ENCODE measurements at places on chromosomes 1 and 21.

DNA sequence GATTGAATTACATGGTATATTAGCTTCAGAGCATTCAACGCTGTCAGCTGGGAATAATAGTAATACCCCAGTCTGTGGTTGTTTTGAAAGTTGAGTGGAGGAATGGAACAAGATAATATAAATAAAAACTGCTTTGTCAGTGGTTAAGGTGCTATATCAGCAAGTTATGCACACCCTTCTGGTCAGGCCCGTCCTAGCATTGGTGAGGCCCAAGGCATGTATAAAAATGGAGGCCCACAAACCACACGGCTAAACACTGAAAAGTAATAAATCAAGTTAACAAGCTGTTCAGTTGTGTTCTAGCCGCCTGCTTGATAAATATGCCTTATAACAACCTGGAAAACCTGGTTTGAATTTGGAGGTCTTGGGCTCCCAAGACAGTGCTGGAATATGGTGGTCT is 77.4 kb downstream of the PSMG1 start:
- DNase-seq = no peak

DNA sequence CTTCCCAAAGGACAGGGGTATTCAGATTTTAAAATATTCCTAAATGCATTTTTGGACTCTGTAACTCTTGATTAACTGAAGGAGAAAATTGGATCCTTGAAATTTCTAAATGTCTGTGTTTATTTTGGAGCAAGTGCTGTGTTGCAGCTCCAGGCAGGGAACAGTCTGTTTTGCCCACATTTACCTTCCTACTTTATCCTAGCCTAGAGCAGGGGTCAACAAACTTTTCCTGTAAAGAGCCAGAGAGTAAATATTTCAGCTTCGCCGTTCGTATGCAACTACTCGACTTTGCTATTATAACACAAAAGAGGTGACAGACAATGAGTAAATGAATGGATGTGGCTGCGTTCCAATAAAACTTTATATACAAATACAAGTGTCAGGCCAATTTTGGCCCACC is 402.2 kb downstream of the GPATCH2 start:
- DNase-seq = no peak

GRCh38 chr1:111454859-111455641 is 5.8 kb downstream of the ATP5PB start:
- no peak for DNase-seq

GRCh38 chr1:51439895-51440294 is 79.2 kb downstream of the EPS15 start:
- DNase-seq = no peak

GRCh38 chr1:43537423-43538142 is 6.9 kb downstream of the PTPRF start:
- DNase-seq = peak; percentile 33

DNA sequence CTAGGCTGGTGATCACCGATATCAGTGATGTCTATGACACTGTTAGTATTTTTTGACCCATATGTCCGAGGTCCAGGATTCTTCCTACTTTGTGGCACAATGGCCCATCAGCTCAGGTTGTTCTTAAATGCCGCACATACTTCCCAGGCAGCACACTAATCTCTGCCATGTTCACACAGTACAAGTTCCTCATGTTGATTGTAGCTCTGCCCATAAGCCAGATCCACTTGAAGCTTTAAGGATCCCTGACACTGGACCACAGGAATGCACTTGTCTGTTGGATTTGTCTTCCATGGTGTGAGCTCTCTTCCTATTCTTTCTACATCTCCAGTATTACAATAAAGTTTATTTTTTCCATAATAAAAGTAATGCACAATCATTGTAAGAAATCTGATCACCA is 69.5 kb downstream of the DDX20 start:
- no peak for DNase-seq

Measured in astrocyte of the spinal cord (primary cell).